Kidney tubule cell (primary cell): ENCODE measurements at places on chromosomes 16 and 17.
A peak's percentile ranks its signal among the peaks of the same experiment; 100 is the strongest.

GRCh38 chr17:42536372-42537155 lies 523 bp downstream of the NAGLU start:
- DNase-seq = peak; percentile 86

DNA sequence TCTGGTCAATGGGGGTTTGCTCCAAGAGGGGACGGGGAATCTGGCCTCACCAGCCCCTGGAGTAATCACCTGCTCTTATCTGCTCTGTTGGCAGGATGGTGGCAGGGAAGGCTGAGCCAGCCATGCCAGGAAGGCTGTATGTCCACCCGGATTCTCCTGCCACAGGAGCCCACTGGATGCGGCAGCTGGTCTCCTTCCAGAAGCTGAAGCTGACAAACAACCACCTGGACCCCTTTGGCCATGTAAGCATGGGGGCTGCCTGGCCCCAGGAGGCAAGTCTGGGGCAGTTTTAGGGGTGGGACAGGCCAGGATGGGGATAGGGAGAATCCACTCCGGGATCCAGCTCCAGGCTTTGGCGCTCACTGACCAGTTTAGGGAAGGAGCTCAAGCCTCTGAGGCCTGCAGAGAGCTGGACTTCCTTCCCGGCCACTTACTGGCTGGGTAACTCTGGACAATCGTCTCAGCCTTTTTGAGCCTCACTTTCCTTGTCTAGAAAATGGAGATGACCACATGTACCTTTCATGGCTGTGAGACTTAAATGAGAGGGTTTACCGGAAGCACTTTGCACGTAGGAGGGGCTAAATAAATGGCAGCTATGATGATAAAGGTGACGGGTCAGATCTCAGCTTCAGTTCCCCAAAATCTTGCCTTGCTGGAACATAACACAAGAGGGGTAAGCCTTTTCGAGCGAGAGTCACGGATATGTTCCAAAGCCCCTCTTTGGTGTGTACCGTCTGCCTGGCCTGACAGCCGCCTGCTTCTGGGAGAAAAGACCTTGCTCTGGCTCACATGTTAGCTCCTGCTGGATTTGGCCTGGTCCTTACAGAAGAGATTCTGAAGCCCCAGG lies 15.4 kb downstream of the TBX4 start:
- DNase-seq = peak; percentile 44

GRCh38 chr16:12160815-12161550 lies 184.4 kb downstream of the SNX29 start:
- DNase-seq = no peak

GRCh38 chr17:76645481-76645880 lies 1.9 kb upstream of the ST6GALNAC1 start:
- peak; percentile 28 for DNase-seq

GRCh38 chr16:56910112-56910511 lies 21.8 kb upstream of the HERPUD1 start:
- no peak for DNase-seq

DNA sequence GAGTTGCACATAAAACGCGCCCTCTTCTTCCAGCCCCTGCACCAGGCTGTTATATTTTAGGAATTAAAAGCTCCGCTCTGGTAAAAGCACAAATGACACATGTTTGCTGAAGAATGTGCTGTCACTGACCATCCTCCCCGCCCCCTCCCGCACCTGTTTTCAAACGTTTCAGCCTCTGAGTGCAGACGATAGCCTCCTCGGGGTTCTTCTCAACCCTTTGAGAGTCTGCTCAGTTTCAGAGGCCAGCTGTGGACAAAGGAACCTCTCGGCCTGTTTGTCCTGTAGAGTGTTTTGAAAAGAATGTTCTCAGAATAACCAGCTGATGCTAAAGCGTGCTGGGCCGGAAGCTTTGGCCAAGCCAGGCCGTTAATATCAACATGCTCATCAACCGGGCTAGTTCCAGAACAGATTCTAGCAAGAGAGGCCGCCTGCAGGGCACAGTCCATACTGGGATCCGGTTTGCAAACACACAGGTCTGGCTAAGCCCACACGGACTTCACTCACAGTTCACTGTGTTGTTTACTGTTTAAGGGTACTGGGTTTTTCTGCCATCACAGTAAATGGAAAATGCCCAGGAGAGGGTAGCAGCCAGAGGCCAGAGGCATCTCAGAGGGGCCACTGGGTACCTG lies 6.4 kb upstream of the CACNG4 start:
- no peak for DNase-seq
